ENCODE measurements at places on chromosomes 6 and 20.

DNA sequence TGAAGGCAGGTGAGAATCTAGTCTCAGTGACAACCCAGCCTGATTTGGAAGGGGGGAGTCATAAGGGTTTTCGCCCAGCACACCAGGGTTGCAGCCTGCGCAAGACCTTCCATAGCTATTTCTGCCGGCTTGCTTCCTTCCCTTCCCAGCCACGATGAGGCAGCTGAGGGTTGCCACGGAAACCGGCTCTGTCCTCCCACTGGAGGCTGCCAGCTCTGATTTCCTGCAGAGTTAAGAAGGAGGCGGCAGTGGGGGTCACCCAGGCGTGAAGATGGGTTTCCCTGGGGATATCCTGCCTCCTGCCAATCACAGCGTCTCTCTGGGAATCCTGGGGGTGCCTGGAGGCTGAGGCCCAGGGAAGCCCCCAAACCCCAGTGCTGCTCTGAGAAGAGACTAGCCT is 23.1 kb upstream of the KCNB1 start:
- DNase-seq: no peak

DNA sequence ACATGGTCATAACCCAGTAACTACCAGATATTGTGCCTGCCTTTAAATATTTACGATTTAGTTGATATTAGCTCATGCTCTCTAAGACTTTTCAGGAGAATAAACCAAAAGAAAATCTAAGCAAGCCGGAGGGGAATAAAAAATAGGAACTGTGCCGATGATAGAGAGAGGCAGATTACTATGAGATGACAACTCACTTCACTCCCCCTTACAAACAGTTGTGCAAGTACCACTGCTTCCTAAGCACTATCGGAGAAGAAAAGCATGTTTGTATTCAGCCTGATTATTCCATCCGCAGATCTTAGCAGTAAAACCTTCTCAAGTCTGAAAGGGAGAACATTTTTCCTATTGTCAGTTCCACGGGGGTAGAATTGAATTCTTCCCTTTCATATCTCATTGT is 294.4 kb downstream of the KCNQ5 start:
- DNase-seq: no peak

DNA sequence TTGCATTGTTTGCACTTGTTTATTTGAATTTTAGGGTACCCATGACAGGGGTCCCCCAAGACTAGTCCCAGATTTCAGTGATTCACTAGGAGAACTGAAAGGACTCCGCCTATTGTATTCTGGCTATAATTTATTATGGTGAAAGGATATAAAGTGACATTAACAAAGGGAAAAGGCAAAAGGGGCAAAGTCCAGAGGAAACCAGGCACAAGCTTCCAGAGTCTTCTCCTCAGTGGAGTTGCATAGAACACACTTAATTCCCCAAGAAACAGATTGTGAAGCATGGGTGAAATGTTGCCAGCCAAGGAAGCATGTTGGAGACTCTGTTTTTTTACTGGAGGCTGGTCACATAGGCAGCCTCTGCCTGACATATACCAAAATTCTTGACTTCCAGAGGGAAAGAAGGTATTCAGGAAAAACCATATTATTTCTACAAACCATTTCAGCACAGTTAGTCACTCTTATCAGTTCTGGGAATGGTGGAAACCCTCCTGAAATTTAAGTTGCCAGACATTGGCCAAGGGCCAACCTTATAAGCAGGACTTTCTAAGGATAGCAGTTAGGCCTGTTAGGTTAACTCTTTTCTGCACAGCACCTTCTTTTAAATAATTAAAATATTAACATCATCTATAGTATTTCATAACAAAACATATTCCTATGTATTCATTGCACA is 71.8 kb downstream of the FIG4 start:
- DNase-seq: no peak

DNA sequence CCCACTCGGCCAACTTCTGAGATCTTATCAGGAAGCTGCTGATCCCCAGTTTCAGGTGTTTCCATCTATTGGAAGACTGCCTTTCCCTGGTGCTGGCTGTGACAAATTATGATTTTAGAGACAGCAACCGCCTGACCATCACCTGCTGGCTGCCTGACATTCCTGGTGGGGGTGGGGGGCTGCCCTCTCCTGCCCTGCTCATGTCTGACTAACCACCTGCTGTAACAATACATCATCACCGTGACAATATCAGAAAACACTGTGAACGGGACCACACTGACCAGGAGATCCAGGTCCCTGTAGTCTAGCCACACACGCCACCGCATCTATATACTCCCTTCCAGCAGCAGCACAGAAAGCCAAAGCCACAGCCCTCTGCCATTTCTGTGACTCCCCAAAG is 537.5 kb downstream of the QKI start:
- no peak for DNase-seq

DNA sequence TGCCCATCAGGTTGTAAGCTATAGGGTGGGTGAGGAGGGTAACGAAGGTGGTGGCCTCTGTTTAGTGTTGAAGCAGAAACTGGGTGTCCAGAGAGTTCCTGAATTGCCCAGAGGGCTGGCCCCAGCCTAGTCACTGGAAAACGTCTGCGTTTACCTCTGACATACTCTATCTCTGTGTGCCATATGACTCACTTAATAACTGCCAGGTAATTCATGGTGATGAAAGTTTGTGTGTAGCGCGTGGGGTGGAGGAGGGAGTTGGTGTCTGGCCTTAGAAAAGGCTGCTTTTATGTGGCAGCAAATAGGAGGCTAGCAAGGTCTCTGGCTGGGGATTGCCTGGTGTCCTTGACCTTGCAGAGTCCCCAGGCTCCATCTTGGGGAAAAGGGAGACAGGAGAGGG is 47.3 kb downstream of the SLC35D3 start:
- DNase-seq: no peak

DNA sequence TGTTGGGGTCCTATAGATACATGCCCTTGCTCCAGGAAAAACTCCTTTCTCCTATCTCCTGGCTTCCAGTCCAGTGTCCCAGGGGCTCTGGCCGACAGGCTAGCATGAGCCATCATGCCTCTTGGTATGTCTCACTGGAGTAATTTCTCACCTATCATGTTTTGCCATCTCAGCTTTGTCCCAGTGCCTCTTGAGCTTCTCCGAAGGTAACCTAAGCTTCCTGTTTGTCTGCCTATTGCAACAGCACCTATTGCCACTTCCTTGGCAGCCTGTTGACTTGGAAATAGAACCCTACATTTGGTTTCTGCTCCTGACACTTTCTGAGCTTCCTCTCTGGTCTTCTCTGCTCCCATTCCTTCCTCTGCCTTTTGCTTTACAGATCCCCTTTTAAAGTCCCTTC is 197.7 kb downstream of the KCNQ5 start:
- DNase-seq: no peak

- DNase-seq: no peak
These were observed 13.6 kb downstream of the NHSL1 start for GRCh38 chr6:138485586-138486248.

DNA sequence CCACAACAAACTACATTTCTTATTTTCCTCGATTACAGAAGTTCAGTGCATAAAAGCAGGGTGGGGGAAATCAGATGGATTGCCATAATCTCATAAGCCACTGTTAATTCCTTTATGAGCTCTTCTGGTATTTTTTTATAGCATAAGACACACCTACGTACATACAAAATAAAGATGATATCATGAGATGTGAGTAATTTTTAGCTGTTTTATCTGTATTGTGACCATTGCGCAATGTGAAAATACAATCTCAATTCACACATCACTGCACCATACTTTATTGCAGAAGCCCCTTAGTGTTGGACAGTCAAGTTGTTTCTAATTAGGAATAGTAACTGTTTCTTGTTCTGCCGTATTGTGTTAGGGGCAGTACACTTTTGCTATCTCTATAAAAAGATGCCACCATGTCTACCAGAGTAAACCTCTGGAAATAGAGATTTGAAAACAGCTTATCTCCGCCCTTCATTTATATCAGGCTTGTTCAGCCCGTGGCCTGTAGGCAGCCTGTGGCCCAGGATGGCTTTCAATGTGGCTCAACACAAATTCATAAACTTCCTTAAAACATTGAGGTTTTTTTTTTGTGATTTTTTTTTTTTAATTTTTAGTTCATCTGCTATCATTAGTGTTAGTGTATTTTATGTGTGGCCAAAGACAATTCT is 90.4 kb downstream of the FARS2 start:
- DNase-seq: no peak

- DNase-seq: no peak
These were observed 11.8 kb downstream of the RPS6KA2 start for GRCh38 chr6:166615059-166615770.

DNA sequence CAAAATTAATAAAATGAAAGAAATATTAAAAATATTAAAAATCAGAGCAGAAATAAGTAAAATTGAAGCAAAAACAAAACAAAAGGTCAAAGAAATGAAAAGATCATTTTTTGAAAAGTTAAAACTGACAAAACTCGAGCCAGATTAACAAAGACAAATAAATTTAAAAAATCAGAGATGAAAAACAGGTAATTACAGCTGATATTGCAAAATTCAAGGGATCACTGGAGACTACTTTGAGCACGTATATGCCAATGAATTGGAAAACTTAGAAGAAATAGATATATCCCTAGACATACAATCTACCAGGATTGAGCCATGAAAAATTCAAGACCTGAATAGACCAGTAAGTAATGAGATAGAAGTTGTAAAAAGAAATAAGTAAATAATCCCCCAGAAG is 446.2 kb upstream of the EYS start:
- DNase-seq: no peak

DNA sequence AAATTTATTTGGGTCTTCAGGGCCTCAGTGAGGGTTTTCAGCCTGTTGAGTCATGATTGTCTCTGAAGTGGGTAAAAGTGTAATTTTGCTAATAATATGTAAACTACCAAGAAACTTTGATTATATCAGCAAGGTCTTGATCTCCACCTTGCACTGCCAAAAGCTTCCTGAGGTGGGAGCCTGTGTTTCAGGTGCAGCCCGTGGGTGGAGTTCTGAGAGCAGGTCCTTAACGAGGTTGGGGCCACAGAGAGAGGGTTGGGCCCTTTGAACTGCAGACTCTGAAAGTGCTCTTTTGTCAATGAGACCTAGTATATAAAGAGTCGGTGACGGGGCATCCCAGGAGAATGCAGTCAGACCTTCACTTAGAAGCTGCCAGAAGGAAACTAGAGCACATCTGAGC is 129.7 kb upstream of the MAP3K4 start:
- no peak for DNase-seq

DNA sequence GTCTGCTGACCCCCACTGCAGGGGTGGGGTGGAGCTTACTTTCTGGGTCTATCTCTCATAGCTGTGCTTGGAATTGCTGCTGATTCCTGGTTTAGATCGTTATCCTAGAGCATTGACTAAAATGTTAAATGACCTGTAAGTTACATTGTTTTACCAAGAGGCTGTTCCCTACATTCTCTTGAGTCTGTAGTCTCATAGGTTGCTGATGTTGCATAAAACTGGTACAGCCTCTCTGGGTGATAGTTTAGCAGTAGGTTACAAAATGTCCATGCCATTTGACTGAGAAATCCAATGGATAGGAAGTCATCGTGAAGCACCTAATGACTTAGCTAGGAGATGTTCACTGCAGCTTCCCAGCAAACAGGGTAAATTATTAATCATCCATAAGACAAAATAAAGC is 62.4 kb downstream of the TPD52L1 start:
- DNase-seq: no peak

DNA sequence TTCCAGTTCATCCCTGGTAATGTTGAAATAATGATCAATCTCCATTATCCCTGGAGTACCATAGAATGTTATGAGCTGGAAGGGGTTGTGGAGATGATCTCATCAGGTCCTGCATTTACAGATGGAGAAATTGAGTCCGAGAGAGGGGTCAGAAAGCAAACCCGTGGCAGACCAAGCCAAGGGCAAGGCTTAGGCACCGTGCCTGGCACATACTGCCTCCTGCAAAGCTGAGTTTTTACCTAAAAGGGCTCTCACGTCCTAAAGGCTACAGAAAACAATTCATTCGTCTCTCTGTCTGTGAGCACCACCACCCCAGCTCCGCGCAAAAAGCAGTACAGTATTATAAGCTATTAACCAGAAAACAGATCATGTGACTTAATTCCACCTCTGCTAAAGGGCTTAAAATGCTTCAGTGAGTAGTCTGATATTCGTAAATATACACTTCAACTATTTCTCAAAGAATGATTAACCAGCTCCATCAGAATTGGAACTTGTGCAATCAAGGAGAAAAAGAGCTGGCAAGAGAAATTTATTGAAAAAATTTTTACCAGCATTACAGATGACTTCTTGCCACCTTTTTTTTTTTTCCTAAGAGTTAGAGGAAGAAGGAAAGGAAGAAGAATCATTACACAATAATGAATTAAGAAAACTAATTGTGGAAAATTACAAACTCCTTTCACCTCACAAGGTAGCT is 3.4 kb upstream of the PARD6B start:
- DNase-seq: no peak

- peak; percentile 90 for DNase-seq
These were observed 23.7 kb downstream of the HLA-A start for GRCh38 chr6:29965873-29966601.

GRCh38 chr6:68689910-68690309 is 54.8 kb downstream of the ADGRB3 start:
- no peak for DNase-seq

- no peak for DNase-seq
These were observed 29.1 kb downstream of the DDX27 start for GRCh38 chr20:49248301-49248700.

GRCh38 chr6:126153661-126154060 is 167.3 kb downstream of the TRMT11 start:
- no peak for DNase-seq

DNA sequence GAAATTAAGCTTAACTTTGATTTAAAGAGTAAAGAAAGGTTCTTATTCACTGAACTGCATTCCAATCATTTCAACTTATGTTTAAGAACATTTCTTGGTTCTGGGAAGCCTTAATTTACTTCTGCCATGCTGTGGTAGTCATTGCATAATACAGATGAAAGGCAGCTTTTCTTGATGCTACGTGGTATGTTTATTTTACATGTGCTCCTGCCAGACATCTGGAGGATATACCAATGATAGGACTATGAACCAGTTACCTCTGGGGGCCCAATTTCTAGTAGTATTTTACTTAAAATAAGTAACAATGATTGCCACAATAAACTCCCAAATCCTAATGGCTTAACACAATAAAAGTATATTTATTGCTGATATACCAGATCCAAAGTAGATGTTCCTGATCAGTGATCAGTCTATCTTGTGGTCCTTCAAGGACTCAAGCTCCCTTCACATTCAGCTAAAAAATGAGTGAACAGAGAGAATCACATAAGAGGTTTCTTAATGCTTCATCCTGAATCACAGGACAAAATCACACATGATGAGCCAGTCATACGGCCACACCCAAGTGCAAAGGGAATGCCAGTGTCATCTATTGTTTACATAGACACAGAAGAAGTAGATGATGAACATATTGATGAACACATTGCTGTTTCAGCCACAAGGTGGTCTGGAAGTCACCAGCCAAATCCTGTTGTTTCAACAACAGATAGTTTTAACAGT is 56.5 kb upstream of the CCN2 start:
- no peak for DNase-seq

DNA sequence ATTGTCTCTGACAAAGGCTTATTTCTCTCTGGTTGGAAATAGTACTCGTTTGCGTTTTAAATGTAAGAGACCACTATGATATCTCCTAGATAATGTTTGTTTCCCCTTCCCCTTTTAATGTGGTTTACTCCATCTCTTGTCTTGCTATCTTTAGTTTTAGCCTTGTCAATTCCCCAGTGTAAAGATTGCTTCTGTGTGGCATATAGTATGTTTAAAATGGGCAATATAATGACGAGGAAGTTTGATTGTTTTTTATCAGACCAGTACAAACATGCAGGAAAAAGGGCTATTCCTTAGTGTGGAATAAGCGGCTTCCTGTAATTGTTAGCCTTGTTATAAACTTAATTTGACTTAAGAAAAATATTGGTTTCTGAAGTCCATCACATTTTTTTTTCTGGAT is 3.1 kb downstream of the QKI start:
- no peak for DNase-seq

All from CD14-positive monocyte (primary cell).